Tibial nerve (tissue), 4 donors: ENCODE measurements at places on chromosomes 1 and 21. TPM values are rescaled to one million over a fixed set of nuclear protein-coding genes. Genes with fewer than 3 reads are reported as not detected.

The KCNJ9 gene
- 0.60 TPM for total RNA-seq

DNA sequence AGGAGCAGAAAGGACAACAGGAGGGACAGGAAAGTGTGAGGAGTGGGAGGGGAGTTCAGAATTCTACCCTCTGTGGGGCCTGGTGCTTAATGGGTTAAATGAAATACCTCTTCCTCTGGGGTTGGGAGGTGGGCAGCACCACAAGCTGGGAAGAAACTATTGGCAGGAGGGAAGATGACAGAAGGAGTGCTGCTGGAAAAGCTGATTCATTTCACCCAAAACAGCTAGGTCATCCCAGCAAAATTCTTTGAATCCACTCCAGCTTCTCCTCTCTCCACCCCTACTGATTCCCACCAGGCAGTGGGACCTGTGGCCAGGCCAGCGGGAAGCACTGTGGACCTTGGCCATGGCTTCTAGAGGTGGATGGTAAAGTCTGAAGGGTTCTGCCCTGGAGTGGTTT lies 12.8 kb downstream of the BCAN start:
- DNase-seq, result no peak

GRCh38 chr1:40901886-40902852 lies 40.0 kb upstream of the CITED4 start:
- peak; percentile 51 for DNase-seq

GRCh38 chr1:20380616-20381035 lies 90.0 kb downstream of the VWA5B1 start:
- DNase-seq, result no peak

GRCh38 chr1:197200272-197200899 lies 53.9 kb upstream of the ASPM start:
- DNase-seq, result no peak

DNA sequence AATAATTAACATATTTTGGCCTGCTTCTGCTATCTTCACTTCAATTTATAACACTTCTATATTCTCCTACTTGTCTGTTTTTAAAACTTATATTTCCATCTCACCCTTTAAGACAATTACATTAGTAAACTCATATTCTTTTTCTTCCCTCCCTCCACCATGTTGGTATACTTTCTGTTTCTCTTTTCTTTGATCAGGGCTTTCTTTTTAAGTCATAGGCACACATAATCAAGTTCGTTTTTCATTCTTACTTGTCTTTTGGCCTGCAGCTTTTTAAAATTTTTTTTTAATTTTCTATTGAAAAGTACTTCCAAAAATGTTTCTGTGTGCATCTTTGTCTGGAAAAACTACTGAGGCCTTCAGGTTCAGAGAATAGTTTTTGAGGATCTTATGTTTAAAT lies 2.3 kb downstream of the PYHIN1 start:
- DNase-seq, result no peak
